AG10803 (cell line): ENCODE measurements at places on chromosomes 7 and 10.

- DNase-seq: no peak
Measured at GRCh38 chr10:5518143-5518542, 6.6 kb upstream of the CALML3 start.

GRCh38 chr7:37007691-37008090, 283.4 kb upstream of the AOAH start:
- no peak for DNase-seq

DNA sequence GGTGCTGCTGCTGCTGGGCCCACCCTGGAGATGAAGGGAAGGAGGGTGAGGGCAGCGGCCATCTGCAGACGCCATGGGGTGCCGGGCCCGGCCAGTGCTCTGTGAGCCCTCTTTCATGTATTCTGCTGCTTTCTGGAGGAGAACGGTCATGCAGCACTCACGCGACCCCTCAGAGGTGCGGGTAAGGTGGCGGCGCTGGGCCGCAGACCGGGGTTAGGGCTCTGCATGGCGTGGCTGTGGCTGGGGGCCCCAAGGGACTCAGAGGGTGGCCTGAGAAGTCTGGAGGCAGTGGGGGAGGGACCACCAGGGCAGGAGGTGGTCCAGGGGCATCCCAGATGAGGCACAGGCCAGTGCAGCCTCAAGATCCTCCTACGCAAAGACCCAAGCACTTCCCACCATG, 275.5 kb downstream of the ELFN1 start:
- DNase-seq: no peak

GRCh38 chr7:25392588-25393338, 164.5 kb upstream of the NPVF start:
- no peak for DNase-seq

DNA sequence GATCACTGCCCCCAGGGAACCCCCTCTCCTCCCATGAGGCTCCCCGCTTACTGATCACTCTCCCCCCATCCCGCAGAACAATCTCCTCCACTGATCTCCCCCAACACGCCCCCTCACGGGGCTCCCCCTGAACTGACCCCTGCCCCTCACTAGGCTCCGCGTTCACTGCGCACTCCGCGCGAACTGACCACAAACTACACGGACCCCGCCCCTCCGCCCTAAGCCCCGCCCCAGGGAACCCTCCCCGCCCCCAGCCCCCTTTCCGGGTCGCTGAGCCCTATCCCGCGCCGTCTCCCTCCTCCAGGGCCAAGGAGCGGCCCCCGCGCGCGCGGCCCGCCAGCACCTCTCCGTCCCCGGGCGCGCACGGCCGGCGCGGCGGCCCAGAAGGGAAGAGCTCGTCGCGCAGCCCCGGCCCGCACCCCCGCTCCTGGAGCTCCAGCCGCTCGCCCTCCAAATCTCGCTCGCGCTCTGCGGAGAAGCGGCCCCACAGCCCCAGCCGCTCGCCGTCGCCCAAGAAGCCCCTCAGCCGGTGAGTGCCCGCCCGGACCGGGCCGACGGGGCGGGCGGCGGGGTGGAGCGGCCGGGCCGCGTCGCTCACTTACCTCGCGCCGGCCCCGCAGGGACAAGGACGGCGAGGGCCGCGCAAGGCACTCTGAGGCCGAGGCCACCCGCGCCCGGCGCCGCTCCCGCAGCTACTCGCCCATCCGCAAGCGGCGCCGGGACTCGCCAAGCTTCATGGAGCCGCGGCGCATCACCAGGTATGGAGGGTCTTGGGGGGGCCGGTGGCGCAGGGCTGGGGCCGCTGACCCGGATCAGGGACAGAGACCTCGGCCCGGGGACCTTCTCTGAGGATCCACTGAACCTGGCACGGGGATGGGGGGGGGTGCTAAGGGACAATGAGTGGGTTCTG, 19.9 kb upstream of the HSPB1 start:
- DNase-seq: no peak
